ENCODE measurements at places on chromosomes 4 and X.

- DNase-seq = no peak
These were observed 32.7 kb upstream of the GLRA2 start for GRCh38 chrX:14496674-14497073.

DNA sequence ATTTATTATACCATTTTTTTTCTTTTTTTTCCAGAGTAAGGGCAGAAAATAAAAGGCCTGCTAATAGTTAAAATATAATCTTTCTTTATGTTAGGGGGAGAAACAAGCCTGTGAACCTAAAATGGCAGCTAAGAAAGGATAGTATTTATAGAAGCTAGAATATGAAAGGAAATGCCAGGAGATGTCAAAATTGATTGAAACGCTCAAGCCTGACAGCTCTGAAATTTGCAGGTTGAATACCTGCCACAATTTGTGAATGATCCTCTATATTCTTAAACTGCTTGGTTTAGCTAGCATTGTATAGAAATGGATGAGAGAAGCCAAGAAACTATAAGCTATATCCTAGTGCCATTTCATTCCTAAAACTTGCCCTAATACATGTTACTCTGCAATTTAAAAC is 757.3 kb upstream of the PABPC4L start:
- DNase-seq = no peak

- no peak for DNase-seq
These were observed 1284.0 kb downstream of the RAPGEF2 start for GRCh38 chr4:160386846-160387245.

- DNase-seq = no peak
These were observed 29.6 kb upstream of the MBNL3 start for GRCh38 chrX:132518401-132518800.

DNA sequence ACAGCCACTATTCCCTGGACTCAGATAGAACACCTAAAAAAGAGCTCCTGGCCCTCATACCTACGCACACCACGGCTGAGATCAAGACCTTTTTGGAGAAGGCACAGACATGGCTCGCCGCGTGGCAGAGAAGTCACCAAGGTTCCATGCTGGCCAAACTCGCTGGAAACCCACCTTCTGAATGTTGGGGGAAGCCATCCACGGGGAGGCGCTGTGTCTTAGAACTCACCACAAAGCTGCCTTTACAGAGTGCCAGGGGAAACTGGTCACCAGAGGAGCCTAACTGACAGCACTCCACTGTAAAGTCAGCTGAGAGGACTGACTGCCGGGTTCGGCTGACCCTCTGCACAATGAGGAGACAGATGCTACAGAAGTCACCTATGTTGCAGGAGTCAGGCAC is 97.9 kb downstream of the NEUROG2 start:
- no peak for DNase-seq

- no peak for DNase-seq
These were observed 125.3 kb upstream of the MAOA start for GRCh38 chrX:43530837-43531236.

- no peak for DNase-seq
These were observed 28.6 kb downstream of the OR13H1 start for GRCh38 chrX:131572372-131573014.

DNA sequence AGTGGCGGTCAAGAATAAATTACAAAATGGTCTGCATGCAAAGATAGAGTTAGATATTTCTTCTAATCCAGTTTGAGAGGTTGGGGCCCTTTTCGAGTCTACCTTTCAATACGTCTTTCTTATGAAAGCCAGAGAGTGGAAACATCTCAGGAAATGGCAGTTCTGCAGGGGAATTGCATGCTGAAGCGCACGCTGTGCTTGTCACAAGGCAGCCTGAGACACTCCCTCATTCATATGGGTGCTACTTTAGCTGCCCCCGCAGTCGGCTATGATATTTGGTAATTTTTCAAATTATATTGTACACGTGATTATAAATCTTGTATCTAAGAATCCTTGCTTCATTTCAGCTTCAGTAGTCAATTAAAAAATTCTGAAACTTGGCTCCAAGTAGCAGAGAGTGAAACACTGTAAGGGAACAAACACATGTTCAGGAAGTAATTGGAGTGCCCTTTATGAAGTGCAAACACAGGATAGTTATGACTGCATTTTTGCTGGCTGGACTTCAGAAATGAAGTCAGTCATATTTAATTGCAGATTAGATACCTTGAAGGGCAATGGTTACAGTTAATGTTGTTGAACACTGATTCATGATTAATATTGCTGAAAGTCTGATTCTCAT is 145.5 kb upstream of the NAP1L5 start:
- peak; percentile 42 for DNase-seq

DNA sequence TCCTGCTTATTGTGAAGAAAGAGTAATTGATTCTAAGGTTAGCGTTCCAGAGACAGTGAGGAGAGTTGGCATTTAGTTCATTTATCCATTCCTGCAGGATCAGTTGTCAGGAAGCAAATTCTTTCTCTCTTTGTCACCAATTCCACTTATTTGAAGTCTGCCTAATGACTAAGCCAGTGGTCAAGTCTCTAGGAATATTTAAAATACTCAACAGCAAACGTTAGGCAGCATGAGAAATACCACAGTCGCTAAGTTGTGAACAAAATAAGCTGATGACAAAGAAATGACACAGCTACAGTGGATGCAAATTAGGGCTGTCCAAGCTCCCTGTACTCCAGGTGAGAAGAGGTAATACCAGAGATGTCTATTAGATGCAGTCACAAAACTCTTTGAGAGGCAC is 6.6 kb upstream of the MAGEB17 start:
- no peak for DNase-seq

GRCh38 chr4:61408861-61409260 is 208.7 kb downstream of the ADGRL3 start:
- DNase-seq = no peak

DNA sequence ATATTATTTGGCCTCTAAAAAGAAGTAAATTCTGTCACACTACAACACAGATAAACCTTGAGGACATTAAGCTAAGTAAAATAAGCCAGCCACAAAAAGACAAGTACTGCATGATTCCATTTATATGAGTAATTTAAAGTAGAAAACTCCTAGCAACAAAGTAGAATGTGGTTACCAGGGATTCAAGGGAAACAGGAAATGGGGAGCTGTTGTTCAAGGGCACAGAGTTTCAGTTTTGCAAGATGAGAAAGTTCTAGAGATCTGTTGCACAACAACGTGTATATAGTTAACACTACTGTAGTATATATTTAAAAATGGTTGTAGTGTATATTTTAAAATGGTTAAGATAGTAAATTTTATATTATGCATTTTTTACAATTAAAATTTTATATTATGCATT is 25.4 kb downstream of the SEC31A start:
- no peak for DNase-seq

DNA sequence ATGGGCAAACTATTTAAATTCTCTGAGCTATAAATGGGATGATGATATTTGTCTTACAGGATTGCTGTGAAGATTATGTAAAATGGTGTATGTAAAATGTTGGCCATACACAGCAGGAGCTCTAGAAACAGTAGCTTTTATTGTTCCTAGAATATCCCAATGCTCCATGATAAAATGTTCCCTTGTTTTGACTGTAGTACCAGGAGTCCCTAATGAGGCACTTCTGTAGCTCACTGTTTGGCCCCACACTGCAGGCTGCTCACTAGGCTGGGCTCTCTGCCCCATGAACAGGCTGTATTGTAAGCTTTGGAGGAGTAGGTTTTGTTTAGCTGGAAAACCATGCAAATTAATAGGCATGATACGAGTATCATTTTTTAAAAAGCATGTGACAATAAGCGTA is 3.3 kb upstream of the FGA start:
- no peak for DNase-seq

GRCh38 chrX:119654112-119654531 is 38.8 kb downstream of the SEPTIN6 start:
- DNase-seq = no peak

GRCh38 chrX:109534933-109535332 is 1.7 kb upstream of the NXT2 start:
- no peak for DNase-seq

- DNase-seq = no peak
These were observed 133.2 kb downstream of the LARP7 start for GRCh38 chr4:112770114-112770513.

- no peak for DNase-seq
These were observed 8.3 kb upstream of the CD40LG start for GRCh38 chrX:136639506-136640176.

- no peak for DNase-seq
These were observed 161.3 kb upstream of the KIT start for GRCh38 chr4:54496412-54496811.

DNA sequence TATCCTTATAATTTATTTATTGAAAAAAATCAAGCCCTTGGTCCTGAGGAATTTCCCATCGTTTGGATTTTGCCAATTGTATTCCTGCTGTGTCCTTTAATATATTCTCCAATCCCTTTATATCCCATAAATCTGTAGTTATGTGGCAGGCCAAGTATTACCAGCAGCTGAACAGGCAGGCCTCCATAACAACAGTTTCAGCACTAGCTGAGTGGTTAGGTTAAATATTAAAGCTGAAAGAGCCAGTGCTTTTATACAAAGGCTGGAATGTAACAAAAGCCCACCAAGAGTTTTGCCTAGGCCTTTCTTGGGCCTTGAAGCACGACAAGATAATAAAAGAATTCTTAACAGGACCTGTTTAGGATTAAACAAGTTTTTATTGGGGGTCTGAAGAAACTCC is 366.6 kb upstream of the GALNT7 start:
- DNase-seq = no peak

DNA sequence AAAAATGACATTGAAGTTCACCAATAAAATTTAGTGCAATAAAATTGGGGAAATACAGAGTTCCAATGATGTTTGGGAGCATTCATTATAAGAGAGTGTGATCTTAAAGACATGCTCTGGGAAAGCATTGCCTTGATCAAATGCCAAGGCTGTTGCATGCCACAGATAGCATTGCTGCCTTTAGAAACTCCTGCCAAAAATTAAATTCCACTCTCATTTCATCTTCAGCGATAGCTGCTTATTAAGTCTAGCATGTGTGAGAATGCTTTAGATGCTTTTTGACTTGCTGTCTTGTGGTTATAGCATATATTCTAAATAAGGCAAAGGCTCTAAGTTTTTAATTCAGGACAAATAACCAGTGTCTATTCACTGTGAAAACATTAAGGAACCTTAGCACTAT is 49.3 kb downstream of the NPNT start:
- DNase-seq = no peak

DNA sequence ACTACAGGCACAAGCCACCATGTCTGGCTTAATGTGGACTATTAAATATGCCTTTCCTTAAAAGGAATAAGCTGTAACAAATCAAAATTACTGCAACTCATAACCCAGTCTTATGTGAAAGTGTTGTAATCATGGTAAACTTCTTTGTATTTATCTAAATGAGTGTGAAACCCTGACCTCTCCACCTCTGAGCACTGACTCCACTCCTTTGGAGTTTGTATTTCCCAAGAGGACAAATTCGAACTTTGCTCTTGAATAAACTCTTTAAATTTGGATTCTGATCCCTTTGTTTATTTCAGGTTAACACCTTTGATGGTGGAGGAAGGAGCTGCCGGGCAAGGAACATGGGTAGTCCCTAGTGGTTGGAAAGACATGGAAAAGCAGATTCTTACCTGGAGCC is 48.3 kb upstream of the FAM9A start:
- no peak for DNase-seq

DNA sequence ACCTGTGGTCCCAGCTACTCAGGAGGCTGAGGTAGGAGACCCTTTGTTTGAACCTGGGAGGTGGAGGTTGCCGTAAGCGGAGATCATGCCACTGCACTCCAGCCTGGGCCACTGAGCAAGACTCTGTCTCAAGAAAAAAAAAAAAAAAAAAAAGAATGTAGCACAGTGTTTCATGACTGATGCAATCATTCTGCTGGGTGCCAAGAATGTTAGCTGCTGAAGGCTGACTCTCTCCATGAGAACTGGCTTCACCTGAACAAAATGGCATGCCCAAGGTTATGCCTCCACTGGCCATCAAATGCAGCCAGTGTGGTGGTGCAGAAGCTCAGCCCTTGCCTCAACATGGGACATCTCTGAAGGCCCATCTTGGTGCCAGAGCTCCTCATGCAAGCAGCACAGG is 412.1 kb downstream of the ADAM29 start:
- no peak for DNase-seq

DNA sequence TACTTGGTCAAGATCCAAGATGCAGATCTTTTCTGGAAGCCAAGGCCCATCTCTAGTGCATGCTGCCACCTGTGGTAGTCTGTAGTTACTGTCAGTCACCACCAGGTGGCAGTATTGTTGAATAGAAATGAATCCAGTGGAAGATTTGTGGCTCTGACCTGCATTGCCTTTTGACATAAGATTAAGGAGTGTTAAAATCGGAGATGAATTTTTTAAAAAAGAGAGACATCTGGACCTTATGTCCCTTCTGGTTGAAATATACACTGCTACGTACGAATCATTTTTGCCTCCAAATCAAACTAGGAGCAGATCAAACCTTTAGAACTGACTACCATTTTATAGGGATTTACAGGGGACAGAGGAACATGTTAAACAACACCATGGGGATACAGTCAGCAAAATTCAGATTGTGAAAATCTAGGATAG is 46.9 kb upstream of the RHOH start:
- peak; percentile 8 for DNase-seq

GRCh38 chr4:110442788-110443187 is 33.2 kb upstream of the ENPEP start:
- DNase-seq = no peak

- DNase-seq = no peak
These were observed 379.4 kb upstream of the TACR3 start for GRCh38 chr4:104099141-104099540.
